ENCODE measurements at places on chromosomes 13 and 19.
A peak's percentile ranks its signal among the peaks of the same experiment; 100 is the strongest.

DNA sequence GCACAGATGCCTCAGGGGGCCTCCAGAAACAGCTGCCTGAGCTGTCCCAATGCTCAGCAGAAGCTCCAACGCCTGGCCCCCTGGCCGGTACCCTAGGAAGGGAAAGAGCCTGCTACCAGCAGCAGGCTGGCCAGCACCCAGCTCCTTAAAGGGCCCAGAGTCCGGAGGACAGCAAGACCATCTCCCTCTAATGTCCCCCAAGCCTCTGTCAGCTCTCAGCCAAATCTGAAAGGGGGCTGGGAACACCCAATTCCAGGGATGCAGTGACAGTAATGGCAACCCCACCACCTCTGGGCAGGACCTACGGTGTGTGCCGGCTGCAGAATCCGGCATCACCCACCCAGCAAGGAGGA, 4.2 kb downstream of the PPP6R1 start:
- DNase-seq = no peak

DNA sequence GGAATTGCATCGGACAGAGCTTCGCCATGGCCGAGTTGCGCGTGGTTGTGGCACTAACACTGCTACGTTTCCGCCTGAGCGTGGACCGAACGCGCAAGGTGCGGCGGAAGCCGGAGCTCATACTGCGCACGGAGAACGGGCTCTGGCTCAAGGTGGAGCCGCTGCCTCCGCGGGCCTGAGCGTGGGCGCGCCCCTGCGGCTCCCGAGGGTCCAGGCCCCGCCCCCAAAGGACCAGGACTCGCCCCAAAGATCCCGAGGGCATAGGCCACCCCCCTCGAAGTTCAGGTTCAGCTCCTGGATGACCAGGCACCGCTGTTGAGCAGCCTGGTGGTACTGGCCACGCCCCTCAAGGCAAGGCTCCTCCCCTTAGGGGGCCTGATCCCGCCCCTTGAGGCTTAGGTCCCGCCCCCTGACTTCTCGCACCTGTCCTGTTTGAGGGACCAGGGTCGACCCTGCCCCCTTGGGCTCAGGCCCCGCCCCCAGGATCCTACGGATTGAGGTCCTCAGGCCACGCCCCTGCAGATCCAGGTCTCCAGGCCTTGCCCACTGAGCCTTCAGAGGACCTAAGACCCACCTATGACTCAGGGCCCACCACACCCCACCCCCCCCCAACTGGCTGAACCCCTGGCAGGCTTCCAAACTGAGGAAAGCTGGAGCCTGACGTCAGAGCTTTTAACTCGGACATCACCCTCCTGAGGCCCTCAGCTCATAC, 43.1 kb downstream of the CYP4F22 start:
- DNase-seq = no peak

- peak; percentile 14 for DNase-seq
These were observed 1321.8 kb upstream of the PCDH9 start for GRCh38 chr13:68551701-68552522.

- DNase-seq = no peak
These were observed 136.7 kb upstream of the NBEA start for GRCh38 chr13:34805347-34805746.

- DNase-seq = no peak
These were observed 149 bp downstream of the MED26 start for GRCh38 chr19:16627928-16628182.

- no peak for DNase-seq
These were observed 328.6 kb downstream of the SUCLA2 start for GRCh38 chr13:47672245-47673008.

DNA sequence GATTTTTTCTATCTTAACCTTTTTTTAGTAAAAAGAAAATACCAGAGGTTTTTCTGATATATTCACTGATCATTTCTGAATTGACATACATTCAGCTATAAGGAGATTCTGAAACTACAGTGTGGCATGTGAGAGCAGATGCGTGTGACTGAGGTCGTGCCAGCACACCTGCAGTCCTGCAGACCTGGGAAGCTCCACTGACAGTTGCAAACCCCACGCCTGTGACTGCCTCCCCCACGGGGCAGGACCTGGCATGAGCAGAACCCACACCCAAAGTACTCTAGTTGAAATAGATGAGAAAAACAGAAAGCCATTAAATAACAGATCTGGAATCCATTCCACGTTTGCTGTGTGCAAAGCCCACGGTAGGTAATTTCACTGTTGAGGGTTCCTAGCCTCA, 80.7 kb downstream of the TEX29 start:
- DNase-seq = no peak

GRCh38 chr13:75636436-75637180, 478 bp downstream of the LMO7 start:
- peak; percentile 72 for DNase-seq

GRCh38 chr13:44676534-44676933, 100.4 kb upstream of the TSC22D1 start:
- DNase-seq = no peak

GRCh38 chr13:107644136-107644535, 571.2 kb downstream of the LIG4 start:
- no peak for DNase-seq

- DNase-seq = no peak
These were observed 10.9 kb downstream of the DPP9 start for GRCh38 chr19:4712771-4713170.

- DNase-seq = peak; percentile 86
These were observed 236.0 kb downstream of the PCDH9 start for GRCh38 chr13:66994097-66994496.

- no peak for DNase-seq
These were observed 39.4 kb downstream of the ZNF136 start for GRCh38 chr19:12202250-12202649.

- DNase-seq = no peak
These were observed 2.5 kb upstream of the ZMYM2 start for GRCh38 chr13:19955873-19956559.

GRCh38 chr13:24671386-24672113, 8.7 kb upstream of the ATP12A start:
- DNase-seq = peak; percentile 64

DNA sequence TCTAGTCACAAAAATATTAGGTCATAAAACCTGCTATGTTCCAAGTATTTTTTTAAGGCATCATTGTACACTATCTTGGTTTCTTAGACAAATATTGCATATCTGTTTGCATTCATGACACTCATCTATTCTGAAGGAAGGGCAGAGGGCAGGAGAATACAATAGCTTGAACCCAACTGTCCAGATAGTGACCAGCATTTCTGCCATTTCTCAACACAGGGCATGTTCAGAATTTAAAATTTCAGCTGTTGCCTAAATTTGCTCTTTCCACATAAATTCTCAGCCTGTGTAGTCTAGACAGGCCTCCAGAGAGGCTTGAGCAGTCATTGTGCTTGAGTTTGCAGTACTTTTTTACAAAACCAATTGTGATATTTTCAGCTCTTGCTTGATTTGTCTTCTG, 119.5 kb downstream of the ZAR1L start:
- no peak for DNase-seq

GRCh38 chr13:48094404-48094780, 512 bp downstream of the MED4 start:
- DNase-seq = no peak

DNA sequence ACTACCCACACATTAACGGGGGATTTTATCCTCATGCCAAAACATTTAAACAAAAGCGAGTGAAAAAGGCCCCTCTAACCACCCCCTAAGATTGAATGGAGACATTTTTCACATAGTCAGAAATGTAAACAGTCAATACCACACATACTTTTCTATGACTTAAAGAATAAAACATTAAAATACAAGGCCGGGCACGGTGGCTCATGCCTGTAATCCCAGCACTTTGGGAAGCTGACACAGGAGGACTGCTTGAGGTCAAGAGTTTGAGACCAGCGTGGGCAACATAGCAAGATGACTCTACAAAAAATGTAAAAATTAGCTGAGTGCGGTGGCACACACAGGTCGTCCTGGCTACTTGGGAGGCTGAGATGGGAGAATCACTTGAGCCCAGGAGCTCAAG, 47.3 kb downstream of the MPHOSPH8 start:
- no peak for DNase-seq

- DNase-seq = peak; percentile 58
These were observed 564.1 kb downstream of the DCT start for GRCh38 chr13:93915269-93915809.

DNA sequence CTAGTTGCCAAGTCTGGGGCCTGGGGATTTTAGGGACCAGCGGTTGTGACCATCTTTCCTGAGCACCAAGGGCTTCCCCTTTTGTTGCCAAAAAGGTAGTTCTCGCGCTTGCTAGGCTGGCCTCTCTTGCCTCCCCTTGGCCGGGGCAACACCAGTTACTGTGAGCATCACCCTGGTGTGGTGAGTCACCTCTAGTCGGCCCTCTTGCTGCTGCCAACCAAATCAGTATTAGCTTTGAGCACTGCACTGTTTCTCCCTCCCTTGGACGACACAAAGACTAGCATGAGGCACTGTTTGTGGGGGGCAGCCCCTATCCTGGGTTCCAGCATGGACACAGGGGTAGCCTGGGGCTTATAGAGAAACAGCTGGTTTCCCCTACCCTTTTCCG, 6.9 kb downstream of the SYDE1 start:
- DNase-seq = peak; percentile 50

DNA sequence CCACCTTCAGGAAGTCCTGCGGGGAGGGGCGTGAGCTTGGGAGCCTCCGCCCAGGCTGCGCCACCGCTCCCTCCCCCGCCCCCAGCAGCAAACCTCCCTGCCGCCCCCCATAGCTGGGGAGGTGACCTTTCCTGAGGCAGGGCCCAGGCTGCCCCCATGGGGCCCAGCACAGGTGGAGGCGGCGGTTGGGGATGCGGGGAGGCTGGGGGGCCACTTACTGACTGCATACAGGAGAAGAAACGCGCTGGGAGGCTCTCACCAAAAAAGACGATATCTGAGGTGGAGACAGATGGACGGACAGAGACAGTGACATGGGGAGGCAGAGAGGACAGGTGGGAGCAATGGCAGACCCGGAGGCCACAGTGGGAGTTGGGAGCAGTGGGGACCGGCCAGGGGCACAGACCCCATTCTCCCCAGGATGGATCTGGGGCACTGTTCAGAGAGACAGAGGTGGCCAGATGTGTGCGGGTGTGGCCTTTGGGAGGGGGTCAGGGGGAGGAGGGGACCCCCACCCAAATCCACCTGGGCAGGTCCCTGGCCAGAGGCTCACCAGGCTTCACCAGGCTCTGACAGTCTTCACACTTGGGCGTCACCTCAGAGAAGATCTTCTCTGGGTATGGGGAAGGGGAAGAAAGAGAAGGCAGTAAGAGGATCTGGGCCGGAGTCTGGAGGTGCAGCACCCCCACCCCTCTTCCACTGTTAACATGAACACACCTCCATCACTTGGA, 3.0 kb upstream of the RINL start:
- no peak for DNase-seq

- no peak for DNase-seq
These were observed 82.1 kb downstream of the STOML3 start for GRCh38 chr13:38908574-38908973.

- DNase-seq = no peak
These were observed 789.7 kb upstream of the PRR20A start for GRCh38 chr13:56351041-56351440.

GRCh38 chr13:98706446-98707110, 45.9 kb downstream of the SLC15A1 start:
- DNase-seq = no peak

- DNase-seq = no peak
These were observed 147.3 kb downstream of the LHFPL6 start for GRCh38 chr13:39455521-39456175.

- DNase-seq = no peak
These were observed 637 bp upstream of the PDS5B start for GRCh38 chr13:32585550-32586079.

DNA sequence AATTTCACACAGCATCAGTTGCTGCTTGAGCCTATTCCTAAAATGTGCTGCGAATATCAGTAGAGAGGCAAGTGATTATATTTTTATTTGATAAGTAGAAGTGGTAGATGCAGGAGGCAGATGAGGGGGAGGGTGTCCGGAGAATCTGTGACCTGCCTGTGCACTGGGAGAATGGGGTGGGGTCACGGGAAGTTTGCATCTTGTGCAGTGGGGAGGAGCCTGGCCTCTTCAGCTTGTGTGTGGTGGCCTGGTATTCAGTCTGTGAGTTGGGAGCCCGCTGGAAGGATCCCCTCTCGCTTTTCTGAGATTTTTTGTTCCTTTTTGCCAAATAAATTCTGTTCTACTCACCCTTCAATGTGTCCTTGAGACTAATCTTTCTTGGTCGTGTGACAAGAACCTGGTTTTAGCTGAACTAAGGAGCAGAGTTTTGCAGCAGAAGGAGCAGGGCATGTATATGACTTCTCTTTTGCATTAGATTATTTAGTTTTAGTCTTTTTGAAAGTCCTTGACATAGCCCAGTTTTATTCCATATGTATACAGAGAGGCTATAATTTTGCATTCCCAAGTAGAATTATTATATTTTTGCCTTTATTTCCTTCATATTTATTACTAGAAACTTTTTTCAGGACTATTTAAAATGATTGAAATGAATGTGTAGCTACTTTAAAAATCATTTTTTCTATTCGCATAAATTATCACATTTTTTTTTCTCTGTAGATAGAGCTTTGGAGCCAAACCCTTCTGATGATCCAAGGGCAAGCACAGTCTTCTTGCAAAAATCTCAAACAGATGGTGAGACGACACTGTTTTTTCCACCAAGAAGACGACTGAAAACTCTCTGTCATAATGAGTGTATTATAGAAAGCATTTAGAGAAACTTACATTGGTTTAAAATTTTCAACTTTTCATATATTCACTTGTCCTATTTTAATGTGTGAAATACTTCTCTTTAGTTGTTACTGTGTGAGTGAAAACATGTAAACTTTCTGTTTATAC, 1257.2 kb downstream of the UQCRFS1 start:
- DNase-seq = no peak

DNA sequence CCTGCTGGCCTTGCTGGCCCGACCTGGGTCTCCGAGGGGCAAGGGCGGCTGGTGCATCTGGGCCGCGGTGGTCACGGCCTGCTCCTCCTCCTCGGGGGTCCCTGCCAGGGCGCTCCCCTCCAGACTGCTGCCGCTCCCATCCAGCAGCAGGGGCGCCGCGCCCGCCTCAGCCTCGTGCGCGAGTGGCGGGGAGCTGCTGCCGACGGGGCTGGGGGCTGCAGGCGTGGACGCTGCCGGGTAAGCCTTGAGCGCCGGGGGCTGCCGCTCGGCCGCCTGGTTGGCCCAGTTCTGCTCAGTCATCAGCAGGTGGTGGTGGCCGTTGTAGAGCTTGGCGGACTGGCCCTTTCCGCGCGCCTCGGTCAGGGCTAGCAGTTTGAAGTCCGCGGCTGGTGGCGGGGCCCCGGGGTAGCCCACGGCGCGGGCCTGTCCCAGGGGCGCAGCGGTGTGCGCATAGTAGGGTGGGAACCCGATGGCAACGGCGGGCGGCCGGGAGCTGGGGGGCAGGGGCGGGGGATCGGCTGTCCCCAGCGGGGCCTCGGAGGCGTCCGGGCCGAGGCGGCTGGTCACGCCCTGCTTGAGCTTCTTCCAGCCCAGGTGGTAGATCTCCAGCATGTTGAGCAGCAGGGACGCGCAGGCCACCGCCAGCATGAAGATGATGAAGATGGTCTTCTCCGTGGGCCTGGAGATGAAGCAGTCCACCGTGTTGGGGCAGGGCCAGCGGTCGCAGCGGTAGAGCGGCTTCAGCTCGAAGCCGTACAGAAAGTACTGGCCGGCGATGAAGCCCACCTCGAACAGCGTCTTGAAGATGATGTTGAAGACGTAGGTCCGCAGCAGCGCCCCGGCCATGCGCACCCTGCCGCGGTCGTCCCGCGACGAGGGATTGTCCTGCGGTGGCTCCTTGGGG, 18.6 kb downstream of the GJA3 start:
- DNase-seq = no peak
